ENCODE measurements at places on chromosomes 5 and 9.

- ATAC-seq = no peak
These were observed 13.5 kb upstream of the WDR38 start for GRCh38 chr9:124839612-124840299.

DNA sequence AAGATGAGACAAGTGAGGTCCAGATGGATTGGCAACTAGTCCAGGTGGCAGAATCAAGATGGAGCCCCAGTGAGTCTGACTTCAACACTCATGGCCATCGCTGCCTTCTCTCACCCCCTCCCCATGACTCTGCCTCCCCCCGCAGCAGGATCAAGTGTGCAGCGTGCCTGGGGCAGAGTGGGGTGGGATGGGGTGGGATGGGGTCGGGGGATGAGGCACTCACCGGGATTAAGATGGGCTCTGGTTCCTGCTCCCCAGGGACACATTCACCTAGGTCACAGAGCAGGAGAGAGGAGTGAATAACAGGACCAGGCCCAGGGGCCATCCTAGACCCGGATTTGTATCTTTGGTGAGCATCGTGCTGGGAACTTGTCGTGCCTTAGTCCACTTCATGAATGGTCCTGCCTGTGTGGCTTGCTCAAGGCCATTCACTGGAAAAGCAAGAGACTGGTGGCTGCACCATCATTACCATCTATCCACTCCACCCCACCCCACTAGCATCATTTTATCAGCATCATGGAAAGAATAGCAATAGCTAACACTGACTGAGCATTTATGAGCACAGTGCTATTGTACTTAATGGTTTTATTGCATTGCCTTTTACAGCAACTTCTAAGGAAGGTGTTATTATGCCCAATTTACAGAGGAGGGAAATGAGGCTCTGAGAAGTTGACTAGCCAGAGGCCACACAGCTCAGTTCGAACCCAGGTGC, 8.5 kb downstream of the AMBP start:
- ATAC-seq = no peak

GRCh38 chr9:106127776-106128175, 433.4 kb downstream of the TMEM38B start:
- ATAC-seq = no peak

DNA sequence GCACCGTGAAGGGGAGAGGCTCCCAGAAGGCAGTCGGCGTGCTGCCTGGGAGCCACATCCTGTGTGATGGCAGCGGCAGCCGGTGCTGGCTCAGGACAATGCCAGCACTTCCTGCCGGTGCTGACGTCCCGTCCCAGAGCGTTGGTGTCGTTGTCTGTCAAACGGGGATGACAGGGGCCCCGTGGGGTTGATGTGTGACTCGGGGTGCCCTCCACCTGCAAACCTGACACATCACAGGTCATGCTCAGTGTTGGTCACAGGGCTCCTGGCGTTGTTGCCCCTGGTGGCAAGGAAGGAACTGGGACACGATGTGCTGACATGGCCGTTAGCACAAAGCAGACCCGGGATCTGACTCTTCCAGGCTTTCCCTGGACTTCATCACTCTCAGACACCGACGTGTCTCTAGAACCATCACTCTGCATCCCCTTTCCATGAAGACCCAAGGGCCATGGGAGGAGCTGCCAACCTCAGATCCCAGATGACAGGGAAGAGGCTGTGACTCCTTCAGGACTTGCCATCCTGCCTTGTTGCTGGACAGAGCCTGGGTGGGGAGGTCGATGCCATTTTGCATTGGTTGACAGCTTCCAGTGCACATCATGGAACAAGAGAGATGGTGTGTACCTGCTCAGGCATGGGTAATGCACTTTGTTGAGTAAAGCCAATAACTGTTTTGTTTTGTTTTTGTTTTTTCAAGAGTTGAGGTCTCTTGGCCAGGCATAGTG, 21.5 kb downstream of the PLPP7 start:
- peak; percentile 49 for ATAC-seq

DNA sequence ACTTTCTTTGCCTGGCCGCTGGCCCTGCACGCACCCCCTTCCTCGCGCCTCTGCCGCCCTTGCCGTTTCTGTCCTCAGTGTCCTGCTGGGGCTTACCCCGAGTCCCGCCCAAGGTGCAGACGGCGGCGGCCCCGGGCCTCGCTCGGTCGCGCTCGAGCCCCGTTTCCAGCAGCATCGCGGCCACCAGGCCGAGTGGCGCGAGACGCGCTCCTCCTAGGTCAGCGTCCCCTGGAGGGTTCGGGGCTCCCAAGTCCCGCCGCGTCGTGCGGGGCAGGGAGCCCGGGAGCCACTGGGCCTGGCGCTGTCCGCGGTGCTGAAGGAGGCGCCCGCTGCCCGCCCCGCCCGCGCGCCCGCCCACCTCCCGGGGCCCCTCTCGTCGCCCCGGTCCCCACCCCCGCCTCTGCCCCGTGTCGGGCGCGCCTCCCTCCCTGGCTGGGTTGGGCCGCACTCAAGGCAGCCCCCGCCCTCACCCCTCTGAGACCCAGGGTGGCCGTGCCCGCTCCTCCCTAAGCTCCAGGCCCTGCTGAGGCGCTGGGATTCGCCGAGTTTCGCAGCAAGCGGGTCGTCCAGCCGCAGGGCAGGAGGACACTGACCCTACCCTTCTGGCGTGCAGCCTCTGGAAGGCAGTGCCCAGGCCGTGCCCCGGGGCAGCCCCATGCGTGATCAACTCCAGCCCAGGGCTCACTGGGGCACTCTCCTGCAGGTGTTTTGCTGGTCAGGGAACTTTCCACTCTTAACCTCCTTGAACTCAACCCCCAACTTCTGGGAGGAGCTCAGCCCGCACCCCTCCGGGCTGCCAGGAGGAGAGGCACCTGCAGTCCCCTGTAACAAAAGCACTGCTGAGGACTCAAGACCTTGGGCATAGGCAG, at the start of gene LHX3:
Gene LHX3 (minus strand): TSS at position 291 of the 869 bp plus-strand sequence. CDS start 116 bp downstream, at position 175.
- peak; percentile 52 for ATAC-seq

DNA sequence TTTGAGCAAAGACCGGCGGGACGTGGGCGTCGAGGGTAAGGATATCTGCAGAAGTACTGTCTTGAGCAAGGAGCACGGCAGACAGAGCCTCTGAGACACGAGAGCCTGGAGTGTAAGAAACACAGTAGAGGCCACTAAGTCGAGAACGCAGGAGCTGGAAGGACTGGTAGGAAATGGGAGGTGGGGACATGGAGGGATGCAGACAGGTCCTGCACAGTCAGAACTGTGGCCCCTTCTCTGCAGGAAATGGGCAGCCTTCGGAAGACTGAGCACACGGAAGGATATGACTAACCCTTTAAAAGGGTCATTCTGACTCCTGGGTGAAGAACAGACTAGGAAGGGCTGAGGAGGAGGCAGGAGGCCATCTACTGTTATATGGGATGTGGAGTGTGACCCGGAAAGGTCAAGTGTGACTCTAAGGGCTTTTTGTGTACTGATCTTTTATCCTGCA, 1.4 kb upstream of the CAMSAP1 start:
- ATAC-seq = no peak

DNA sequence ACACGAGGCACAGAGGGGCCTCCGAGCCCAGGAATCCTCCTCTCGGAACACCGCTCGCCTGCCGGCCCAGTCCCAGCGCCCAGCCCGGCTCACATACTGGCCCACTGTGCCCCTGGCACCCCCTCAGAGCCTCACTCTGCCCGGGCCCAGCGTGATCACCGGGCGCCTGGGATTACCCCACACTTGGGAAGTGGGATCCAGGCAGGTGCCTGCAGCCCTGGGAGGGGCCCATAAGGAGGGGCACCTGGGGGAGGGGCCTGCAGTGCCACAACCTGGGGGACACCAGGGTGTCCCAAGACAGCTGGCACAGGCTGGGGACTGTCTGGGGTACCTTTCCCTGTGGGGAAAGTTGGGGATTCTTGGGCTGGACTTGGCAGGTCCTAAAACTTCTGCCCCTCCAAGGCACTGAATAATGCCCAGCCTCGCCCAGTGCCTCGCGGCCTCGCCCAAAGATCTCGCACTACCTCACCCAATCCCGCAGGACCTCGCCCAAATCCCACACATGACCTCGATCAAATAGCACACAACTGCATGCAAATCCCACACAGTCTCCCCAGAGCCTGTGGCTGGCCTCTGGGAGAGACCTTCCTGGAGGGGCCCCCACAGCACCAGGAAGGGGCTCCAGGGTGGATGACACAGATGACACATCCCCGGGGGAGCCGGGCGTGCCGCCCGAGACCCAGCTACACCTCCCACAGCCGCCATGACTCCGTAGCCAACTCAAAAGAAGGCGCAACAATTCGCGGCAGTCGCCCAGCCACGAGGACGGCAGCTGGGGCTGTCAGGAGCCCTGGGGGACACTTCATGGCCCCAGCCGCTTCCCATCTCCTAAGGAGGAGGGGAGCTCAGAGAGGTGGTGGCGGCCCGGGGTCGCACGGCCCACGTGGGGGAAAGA, 13.7 kb downstream of the NOTCH1 start:
- no peak for ATAC-seq

DNA sequence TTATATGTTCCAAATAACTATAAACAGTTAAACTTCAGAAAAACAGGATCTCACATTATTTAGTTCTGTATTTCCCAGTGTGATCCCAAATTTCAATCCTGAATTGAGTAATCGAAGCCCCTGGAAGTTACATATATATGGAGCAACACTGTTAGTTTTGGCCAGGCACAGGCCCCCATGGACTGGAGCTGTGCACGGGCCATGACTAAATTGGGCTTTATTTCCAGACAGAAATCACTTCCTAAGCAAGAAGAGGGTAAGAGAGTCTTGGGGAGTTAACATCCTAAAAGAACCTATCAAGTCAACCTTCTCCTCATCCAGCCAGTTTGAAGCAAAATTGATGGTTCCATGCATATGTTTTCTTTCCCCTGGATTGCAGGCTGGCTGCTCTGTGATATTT, 393.0 kb downstream of the TMEM167A start:
- ATAC-seq = no peak

- no peak for ATAC-seq
These were observed 1073.5 kb downstream of the MAT2B start for GRCh38 chr5:164578911-164579310.

DNA sequence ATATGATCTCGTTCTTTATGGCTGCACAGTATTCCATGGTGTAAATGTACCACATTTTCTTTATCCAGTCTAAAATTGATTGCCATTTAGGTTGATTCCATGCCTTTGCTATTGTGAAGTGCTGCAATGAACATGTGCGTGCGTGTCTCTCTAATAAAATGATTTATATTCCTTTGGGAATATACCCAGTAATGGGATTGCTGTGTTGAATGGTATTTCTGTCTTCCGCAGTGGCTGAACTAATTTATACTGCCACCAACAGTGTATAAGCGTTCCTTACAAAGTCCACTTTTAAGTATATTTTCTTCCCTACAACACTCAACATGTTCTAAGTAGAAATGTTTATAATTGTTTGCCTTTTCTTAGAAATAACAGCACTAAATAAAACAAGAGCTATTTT, 521.9 kb downstream of the DTWD2 start:
- no peak for ATAC-seq

GRCh38 chr9:133257465-133257956, 17.5 kb downstream of the ABO start:
- ATAC-seq = no peak

- no peak for ATAC-seq
These were observed 384.6 kb upstream of the SLC30A5 start for GRCh38 chr5:68709239-68709638.

DNA sequence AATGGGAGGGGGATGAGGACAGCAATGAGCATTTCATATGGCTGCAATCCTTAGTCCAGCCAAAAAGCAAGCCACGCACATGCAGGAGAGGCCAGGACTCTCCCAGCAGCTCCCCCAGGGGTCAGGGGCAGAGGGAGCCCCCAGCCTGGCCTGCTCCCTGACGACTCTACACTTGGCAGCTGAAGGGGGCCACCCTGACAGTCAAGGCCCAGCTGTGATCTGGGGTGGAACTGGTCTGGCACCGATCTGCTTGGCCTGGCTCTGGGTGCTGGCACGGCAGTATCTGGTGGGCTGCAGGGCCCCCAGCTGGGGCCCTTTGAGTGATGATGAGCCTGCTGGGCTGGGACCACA, 118.1 kb downstream of the ADAMTS2 start:
- ATAC-seq = no peak

DNA sequence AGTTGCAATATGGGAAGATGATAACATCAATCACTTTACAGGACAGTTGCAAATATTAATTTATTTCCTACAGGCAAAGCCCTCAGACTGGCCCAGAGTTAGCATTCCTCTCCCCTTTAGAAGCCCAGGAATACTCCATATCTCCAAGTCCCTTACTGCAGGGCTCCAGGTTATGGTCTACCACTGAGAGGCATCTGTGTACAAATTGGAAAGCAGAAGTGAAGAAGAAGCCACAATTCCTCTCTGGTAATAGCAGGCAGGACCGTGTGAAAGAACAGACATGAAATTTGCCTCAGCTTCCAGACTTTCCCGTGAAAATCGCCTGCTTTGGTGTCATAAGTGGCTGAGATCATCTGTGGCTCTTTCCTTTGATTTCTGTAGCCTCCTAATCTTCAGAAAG, 289.6 kb downstream of the GLIS3 start:
- ATAC-seq = no peak

DNA sequence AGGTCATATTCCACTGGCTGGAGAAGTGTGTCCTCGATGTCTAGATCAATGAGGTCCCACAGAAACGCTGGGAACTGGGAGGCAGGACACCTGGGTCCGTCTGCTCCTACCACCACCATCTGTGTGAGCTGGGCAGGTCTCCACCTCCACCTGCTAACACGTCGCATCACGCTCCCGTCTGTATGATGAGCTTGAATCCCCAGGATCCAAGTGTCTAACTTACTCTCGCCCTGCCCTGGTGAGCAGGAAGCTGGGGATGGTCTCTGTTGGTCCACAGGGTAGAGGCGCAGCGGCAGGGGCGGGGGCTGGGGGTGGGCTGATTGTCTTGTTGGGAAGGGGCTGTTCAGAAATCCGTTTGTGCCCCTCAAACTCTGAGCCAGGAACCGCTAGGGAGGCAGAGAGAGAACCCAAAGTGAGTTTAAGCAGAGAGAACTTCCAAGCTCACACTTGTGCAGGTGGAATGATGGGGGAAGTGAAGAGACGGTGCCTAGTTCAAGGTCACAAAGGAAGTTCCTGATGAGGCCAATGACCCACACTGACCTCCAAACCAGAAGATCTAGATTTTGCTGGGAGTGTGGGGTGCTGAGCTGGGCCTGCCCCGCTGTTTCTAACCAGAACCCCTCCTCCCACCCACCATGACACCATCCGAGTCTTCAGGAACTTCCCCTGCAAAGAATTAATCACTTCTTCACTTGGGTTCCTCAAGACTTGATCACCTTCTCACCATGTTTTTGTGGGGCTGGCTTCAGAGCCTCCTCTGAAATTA, 21.1 kb downstream of the ORM2 start:
- ATAC-seq = no peak
